ENCODE measurements at places on chromosomes 11 and 22. TPM values are rescaled to one million over a fixed set of nuclear protein-coding genes. Genes with fewer than 3 reads are reported as not detected.
A peak's percentile ranks its signal among the peaks of the same experiment; 100 is the strongest.

Gene PIWIL4
- 0.50 TPM for total RNA-seq

DNA sequence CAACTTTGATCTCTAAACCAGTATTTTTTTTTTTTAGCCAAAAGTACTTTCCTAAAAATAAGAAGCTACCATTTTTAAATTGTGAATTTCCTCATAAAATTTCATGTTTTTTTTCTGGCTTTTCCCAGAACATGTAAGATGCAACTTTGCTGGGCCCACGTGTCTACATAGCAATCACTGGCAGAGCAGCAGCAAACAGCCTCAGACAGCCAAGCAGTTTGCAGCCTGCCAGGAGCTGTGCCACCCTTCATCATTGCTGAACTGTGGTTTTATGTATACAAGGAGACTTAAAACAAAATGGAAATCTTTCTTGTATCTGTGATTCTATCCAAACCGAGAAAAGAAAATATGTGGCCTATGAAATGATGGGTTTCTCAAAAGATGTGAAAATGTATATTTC, 110.2 kb downstream of the GRIA4 start:
- no peaks in the 10 kb centered on the region for H3K4me1 ChIP-seq
- H3K27ac ChIP-seq, result no peak overlapping the region
- DNase-seq, result no peak
- no peak overlapping the region for H3K4me3 ChIP-seq
- H3K36me3 ChIP-seq, result no peaks in the 10 kb centered on the region

DNA sequence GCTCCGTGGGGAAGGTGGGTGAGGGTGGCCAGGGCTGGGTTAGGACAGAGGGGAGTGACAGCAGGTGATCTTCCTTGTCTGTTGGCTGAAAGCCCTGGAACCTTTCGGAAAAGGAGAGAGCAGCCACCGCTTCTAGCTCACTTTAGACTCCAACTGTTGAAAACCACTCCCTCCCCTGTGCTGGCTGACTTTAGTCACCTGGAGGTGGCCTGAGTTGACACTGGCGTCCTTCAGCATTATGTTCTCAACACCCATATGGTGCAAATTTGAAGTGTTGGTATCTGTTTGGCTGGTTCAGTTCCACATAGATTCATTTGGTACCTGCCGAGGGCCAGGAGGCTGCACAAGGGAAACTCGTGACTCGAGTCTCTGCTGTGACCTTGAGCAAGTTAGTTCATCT, 28.8 kb downstream of the ZC3H7B start:
- H3K4me3 ChIP-seq, result no peak overlapping the region
- peaks cover 4% of the 10 kb centered on the region for H3K4me1 ChIP-seq
- DNase-seq, result no peak
- peaks cover 30% of the 10 kb centered on the region for H3K36me3 ChIP-seq

Gene NLRP10
- not detected for total RNA-seq

Gene FAM83F
- total RNA-seq, result 1.5 TPM

DNA sequence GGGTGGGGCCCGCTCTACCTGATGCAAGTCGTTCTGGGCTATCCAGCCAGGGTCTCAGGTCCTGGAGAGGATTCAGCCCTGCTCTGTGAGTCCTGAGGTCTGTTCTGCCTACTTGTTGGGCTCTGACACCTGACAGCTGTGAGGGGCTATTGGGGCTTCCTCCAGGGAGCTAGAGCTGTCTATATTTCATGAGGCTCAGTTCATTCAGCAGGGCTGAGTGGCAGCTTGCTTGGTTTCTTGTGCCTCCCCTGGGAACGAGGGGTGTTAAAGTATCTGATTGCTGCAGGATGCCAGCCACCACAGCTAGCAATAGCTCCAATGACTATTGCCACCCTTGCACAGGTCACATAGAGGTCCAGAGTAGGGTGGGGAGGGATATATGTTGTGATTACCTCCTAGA, 26.7 kb downstream of the INSC start:
- no peak for DNase-seq
- H3K4me3 ChIP-seq, result no peak overlapping the region
- H3K27me3 ChIP-seq, result peaks cover 2% of the 10 kb centered on the region
- no peak overlapping the region for H3K27ac ChIP-seq
- H3K36me3 ChIP-seq, result no peaks in the 10 kb centered on the region

Gene DBX1
- total RNA-seq, result not detected

DNA sequence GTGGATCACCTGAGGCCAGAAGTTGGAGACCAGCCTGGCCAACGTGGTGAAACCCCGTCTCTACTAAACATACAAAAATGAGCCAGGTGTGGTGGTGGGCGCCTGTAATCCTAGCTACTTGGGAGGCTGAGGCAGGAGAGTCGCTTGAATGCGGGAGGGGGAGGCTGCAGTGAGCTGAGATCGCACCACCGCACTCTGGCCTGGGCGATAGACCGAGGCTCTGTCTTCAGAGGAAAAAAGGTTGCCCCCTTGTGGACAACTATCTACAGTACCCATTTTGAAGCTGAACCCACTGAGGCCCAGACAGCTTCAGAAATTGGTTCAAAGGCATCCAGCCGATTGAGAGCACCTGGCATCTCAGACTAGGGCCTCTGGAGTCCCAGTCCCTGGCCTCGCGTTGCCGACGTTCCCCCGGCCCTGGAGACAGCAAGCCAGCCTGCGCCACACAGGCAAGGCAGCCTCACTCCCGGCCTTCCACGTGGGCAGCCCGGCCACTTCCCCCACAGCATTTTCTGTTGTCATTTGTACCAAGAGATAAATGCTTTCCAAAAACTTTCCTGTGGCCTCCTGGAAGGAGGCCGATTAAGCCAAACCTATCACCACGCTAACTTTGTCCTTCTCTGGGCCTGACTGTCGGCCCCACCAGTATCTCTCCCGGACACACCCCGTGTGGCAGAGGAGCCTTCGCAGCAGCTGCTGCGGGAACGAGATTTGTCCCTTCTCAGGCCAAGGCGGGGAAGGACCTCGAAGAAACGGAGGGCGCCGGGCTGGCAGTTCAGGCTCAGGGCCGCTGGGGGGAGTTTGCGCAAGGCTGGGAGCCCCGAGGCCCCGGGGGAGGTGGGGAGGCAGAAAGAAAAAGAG, 82.8 kb downstream of the FLI1 start:
- peaks cover 40% of the 10 kb centered on the region for H3K4me1 ChIP-seq
- H3K4me3 ChIP-seq, result no peak overlapping the region
- H3K36me3 ChIP-seq, result peaks cover 54% of the 10 kb centered on the region

GRCh38 chr11:124541204-124541603, 2.2 kb downstream of the OR8B12 start:
- H3K4me1 ChIP-seq, result no peaks in the 10 kb centered on the region
- H3K27me3 ChIP-seq, result peaks cover 12% of the 10 kb centered on the region
- H3K4me3 ChIP-seq, result no peak overlapping the region
- H3K27ac ChIP-seq, result no peak overlapping the region
- no peak for DNase-seq

GRCh38 chr22:50136581-50137015, 33.9 kb upstream of the PANX2 start:
- no peaks in the 10 kb centered on the region for H3K4me1 ChIP-seq
- no peak for DNase-seq
- no peaks in the 10 kb centered on the region for H3K36me3 ChIP-seq
- H3K27me3 ChIP-seq, result peaks cover 19% of the 10 kb centered on the region

DNA sequence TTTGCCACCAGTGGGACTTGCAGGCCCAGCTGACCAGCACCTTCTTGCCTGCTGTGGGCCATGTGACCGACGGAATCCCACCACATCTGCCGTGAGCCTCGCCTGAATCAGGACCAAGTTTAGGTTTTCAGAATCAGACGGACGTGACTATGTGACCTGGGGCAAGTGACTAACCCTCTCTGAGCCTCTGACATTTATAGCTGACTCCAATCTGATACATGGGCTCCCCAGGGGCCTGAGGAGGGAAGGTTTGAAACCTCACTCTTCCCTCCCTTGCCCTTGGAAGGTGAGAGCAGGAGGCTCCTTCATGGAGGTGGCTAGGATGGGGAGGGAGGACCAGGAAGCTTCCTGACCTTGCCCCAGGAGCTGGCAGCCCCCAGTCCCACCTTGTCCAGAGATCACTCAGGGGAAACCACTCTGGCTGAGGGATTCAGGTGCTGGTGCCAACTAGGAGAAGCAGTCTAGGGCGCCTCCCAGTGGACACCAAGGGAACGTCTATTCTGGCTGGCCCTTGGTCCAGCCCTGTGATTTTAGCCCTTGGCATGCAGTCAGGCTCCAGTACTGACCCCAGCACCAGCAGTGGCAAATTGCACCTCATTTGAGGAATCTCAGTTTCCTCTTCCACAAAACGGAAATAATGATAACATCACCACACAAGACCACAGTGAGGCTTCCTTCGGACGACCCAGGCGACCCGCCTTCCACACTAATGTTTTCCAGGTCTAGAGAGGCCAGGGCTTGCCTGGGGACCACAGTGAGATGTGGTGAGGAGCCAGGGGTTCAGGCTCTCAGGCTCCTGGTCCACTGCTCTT, 47.2 kb upstream of the SYT7 start:
- H3K27me3 ChIP-seq, result peaks cover 9% of the 10 kb centered on the region
- no peaks in the 10 kb centered on the region for H3K36me3 ChIP-seq

- H3K4me1 ChIP-seq, result peaks cover 33% of the 10 kb centered on the region
- H3K36me3 ChIP-seq, result no peaks in the 10 kb centered on the region
- no peak overlapping the region for H3K27ac ChIP-seq
- no peak overlapping the region for H3K4me3 ChIP-seq
- DNase-seq, result no peak
These were observed 17.5 kb downstream of the TSKU start for GRCh38 chr11:76800466-76801200.

Gene POTEH
- total RNA-seq, result not detected

Gene OVOL1
- 1.2 TPM for total RNA-seq

- H3K27me3 ChIP-seq, result peaks cover 4% of the 10 kb centered on the region
- H3K4me3 ChIP-seq, result no peak overlapping the region
- H3K27ac ChIP-seq, result no peak overlapping the region
- peaks cover 3% of the 10 kb centered on the region for H3K4me1 ChIP-seq
- H3K36me3 ChIP-seq, result peaks cover 6% of the 10 kb centered on the region
These were observed 35.6 kb downstream of the PRDM11 start for GRCh38 chr11:45181889-45182550.

DNA sequence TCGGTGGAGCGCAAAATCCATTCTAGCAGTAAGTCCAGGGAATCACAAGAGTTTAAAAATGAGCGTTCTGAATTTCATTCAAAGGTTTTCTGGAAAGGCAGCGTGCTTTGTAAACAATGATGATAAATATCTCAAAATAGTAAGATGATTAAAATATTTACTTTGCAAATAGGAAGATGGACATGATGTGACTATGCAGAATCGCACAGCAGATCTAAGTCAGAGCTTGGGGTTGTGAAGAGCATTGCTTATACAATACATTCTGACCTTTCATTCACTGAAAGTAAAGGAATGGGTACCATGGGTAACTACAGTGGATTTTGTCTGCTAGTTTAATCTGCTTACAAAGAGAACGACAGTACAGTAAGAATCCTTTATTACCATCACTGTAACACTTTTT, 77.5 kb downstream of the PPP6R3 start:
- DNase-seq, result no peak
- H3K27ac ChIP-seq, result no peak overlapping the region
- H3K36me3 ChIP-seq, result peaks cover 72% of the 10 kb centered on the region
- peaks cover 73% of the 10 kb centered on the region for H3K4me1 ChIP-seq
- H3K27me3 ChIP-seq, result no peaks in the 10 kb centered on the region
- no peak overlapping the region for H3K4me3 ChIP-seq

Gene PAX6
- not detected for total RNA-seq

Gene RIN1
- 1.6 TPM for total RNA-seq

DNA sequence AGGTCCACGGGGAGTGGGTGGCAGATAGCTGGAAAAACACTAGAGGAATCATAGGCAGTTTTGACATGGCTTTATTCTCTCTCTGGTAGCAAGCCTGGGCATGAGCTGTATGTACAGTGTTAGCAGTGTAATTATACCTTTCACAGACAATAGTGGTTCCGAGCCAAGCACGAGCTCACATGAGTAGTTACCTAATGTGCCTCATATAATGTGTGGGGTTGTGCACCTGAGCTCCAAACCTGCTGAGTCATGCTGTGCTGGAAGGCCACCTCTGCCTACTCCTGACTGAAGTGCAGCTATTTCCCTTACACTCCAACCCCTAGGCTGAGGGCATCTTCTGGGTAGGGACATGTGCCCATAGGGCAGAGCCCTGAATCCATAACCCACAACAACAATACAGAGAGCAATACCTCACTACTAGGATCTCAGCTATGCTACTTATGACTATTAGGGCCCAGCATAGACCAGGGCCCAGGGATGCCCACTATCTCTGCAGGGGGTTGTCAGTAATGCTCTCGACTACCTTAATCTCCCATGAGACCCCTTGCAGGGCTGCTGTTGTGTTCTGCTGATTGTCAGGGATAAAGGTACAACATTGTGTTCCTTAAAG, 432.1 kb downstream of the DYNC2H1 start:
- H3K4me3 ChIP-seq, result no peak overlapping the region
- peak; percentile 20 for DNase-seq
- no peaks in the 10 kb centered on the region for H3K36me3 ChIP-seq
- H3K4me1 ChIP-seq, result no peaks in the 10 kb centered on the region

Data from activated CD8-positive, alpha-beta T cell treated with anti-CD3 and anti-CD28 coated beads for 36 hours (primary cell).